ENCODE measurements at places on chromosomes 11 and 22.

DNA sequence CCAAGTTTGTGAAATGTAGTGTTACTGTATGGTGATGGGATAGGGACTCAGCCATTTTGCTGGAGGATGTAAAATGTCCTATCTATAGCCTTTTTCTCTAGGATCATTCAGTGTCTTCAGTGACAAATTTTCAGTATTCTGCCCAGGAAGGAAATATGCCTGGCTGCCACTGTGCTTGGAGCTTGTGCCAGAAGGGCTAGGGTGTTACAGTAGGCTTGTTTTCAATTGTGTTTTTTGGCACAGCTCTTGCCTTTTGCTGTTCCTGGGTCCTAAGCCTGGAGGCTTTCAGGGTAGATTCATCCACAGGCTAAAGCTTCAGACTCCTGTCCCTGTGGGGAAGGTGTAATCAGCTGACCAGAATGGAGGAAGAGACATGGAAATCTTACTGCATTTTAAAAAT, 22.0 kb upstream of the PHOX2A start:
- DNase-seq = no peak

GRCh38 chr22:44424867-44425693, 73.0 kb downstream of the RTL6 start:
- DNase-seq = no peak

DNA sequence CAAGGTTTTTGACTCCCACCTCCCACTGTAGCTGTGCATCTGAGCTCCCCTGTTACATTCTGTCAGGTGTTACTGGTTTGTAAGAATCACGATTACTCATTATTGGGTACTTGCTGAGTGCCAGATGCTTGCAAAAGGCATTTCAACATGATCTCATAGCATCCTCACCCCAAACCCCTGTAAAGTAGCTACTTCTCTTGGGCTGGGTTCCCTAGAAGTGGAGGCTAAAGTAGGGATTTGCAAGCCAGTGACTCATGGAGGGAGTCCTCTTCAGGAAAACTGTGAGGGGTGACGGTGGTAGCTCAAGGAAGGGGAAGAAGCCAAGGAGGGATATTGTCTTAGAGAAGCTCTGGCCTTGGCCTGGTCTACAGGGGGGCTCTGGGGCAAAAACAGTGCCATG, 78.6 kb downstream of the TIMP3 start:
- DNase-seq = no peak

- no peak for DNase-seq
Measured at GRCh38 chr11:119222308-119222707, 16.2 kb downstream of the CBL start.

DNA sequence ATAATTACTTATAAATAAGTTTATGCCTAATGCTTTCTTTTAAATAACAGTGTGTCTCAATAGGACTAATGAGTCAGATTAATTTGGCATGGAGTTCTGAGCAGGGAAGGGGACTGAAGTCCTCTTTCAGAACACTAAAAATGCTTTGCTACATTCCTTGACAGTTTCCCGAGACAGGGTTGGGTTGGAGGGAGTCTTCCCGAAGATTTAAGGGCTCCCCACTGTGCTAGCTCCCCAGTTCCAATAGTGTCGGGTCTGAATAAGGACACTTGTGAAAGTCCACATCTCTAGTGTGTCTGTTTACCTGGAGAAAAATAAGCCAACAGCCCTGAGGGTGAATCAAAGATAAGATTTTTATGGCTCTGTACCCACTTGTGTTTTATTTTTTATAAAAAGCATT, 41.8 kb upstream of the HSD17B12 start:
- DNase-seq = no peak

- no peak for DNase-seq
Measured at GRCh38 chr11:92811341-92811740, 158.1 kb upstream of the MTNR1B start.

- DNase-seq = peak; percentile 28
Measured at GRCh38 chr11:118051611-118052461, 25.0 kb upstream of the TMPRSS4 start.

- DNase-seq = no peak
Measured at GRCh38 chr11:70550456-70551195, 152.3 kb downstream of the CTTN start.

- DNase-seq = no peak
Measured at GRCh38 chr22:42747701-42748513, 27.2 kb upstream of the A4GALT start.

DNA sequence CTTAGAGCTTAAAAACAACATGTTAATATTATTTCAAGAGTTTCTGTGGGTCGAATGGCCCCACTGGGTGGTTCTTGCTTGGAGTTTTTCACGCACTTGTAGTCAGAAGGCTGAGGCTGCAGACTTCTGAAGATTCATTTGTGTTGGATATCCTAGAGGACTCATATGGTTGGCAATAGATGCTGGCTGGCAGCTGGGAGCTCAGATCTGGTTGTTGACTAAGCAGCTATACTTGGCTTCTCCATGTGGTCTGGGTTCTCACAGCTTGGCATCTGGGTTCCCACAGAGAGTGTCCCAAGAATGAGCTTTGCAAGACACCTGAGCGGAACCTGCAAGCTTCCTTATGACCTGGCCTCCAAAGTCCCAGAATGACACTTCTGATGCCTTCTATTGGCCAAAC, 163.9 kb upstream of the ZC3H12C start:
- no peak for DNase-seq

DNA sequence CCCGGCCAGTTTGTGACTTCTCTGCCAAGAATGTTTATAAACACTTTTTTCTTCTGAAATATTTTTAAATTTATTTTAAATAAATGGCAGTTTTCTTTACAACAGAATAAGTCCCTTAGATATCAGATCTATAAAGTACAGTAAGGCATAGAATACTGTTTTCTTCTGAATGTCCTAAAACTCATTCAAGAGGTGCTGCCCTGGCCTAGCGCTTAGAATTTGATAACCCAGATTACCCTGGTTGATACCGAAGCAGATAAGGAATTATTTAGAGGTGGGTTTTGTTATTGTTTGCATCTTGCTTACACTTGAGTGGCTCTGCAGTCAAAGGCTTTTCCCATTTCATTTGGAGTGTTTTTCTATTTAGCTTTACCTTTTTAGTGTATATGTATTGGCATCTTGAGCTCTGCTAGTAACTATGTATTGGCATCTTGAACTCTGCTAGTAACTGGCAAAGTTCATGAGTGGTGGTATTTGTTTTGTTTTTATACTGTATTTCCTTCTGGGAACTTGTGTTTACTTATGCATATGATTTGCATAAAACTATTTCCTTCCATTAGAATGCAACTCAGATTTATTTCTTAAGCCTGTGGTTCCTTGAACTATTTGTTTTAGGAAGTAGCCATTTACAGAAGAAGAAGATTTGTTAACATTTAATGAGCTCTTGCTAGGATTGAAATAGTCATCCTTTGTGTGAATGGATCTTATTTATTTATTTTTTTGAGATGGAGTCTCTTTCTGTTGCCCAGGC, 1.2 kb downstream of the ACAD8 start:
- no peak for DNase-seq

DNA sequence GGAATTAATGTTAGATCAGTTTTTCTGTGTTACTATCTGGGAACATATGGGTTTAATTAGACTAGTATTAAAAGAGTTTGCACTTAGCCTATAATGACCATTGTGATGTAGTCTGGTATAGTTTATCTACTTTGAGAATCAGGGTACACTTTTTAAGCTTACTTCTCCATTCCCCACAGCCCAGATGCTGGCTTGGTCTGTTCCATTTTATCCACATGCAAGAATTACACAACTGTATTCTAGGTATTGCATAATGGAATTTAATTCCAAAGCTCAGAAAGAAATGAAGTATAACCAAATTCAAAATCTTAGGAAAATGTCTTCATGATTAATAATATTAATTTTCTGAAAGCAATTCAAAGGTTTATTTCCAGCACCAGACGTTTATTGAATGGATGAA, 122.2 kb upstream of the PDGFD start:
- no peak for DNase-seq

DNA sequence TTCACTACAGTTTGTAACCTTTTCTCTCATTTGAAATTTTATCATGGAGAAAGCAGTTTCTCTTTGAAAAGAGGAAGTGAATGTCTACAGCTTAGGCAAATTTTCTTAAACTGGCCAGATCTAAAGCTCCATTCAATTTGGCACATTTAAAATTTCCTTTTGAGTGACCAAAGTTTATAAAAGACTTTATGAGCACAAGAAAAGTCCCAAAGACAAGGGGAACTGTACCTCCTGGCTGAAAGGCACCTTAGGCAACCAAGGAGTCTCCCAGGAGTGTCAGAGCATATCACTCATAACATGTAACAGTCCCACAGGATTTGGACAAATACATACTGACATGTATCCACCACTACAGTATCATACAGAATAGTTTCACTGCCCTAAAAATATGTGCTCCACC, 41.3 kb downstream of the NARS2 start:
- no peak for DNase-seq

- DNase-seq = no peak
Measured at GRCh38 chr11:65790902-65791650, 4.2 kb downstream of the OVOL1 start.

DNA sequence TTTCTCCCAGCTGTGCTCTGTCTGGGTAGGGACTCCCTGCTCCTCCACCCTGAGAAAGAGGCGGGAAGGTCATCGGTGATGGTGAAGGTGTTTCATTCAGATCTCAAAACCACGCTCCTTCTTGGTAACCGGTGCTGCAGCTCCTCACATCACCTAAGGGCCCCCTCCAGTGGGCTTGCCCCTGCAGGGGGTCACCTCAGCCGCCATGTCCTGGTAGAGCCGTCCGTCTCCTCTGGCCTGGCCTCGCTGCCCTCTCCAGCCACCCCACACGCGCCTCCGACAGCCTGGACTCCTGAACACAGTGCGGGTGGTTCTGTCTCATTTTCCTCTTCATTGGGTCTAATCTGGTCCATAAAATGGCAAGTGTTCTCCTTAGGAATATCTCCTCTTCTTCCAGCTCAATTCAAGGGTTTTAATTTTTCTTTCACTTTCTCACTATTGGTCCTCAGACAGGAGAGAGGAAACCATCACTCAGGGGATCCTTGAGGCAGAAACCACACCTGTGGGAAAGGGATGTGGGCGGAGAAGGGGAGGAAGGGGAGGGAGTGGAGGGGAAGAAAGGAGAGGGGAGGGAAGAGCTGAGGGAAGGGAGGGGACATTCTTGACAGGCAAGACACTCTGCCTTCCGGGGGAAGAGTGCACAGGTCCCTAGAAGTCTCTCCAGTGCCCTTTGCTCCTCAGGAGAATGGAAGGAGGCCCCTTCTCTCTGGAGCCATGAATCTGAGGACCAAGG, 1338.4 kb downstream of the TBC1D22A start:
- no peak for DNase-seq

GRCh38 chr11:66881451-66881835, 24.6 kb downstream of the LRFN4 start:
- no peak for DNase-seq

DNA sequence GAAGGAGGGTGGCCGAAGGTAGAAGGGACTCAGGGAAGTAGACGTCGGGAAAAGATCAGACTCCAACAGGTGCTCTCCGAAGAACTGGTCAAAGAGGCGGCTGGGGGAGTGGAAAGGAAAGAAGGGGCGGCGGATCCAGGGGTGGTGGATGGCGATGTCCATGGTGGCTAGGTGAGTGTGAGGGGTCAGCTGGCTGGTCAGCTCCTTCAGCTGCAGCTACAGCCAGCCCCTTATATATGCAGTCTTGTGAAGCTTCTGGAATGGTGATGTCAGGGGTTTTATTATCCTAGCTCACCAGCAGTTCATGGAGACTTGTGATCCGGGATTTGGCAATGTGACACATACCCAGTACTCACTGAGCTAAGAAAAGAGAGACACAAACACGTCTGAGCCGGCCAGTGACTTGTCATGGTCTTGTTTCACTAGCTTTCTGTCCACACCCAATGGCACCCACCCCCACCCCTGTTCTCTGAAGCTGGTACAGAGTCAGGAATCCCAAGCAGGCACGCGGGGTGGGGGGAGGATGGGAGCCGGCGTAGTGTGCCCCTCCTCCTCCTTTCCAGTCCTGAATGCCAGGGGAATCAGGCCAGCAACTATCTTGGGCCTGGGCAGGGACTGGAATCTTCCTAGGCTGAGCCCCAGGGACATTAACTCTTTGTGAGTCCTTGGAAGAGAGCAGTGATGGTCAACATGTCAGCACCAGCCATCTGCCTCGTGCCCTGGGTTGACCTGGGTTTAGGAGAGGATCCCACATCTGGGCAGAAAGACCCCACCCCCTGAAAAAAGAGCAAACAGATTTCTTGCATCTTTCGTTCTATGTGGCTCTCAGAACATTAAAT, at the start of gene CRYAB:
Gene CRYAB (minus strand): TSS at position 208 of the 839 bp plus-strand sequence. CDS start 46 bp downstream, at position 162.
- no peak for DNase-seq

GRCh38 chr22:46052331-46052771, 75.4 kb upstream of the WNT7B start:
- DNase-seq = no peak

DNA sequence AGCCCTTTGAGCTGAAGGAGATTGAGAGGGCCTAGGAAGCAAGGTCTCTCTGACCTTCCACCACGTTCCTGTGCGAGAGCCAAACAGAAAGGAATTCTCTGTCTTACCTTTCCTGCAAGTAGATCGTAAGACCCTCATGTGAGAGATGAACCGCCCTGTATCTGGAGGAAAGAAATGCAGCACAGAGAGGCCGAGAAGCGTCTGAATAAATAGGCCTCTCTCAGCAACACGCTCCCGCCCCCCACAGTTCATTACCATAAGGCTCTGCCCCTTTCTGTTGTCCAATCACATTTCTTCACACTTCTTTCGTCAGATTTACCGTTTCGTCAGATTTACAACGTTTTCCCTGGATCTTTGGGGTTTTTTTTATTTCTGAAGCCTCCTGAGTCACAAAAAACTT, 90.3 kb downstream of the BLID start:
- no peak for DNase-seq

GRCh38 chr11:73317373-73317772, 9.3 kb downstream of the ARHGEF17 start:
- no peak for DNase-seq

DNA sequence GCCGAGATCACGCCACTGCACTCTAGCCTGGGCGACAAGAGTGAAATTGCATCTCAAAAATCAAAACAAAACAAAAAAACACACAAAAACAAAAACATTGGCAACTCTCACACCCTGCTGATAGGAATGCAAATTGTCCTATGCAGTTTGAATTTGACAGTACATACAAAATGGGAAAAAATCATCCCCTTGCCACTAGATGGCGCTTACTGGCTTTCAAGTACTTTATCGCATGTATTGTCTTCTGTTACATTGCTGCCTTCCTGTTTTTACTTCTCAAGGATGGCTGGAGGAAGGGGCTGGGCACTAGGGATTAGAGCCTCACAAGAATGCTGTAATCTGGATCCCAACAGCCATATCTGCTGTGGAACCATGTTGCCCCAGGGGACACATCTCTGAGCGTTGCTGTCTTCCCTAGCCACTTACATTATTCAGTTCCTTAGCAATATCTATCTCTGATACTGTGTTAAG, 59.4 kb upstream of the A4GALT start:
- DNase-seq = no peak

GRCh38 chr22:49214976-49215375, 612.7 kb downstream of the BRD1 start:
- DNase-seq = no peak

GRCh38 chr22:42743501-42743991, 22.9 kb upstream of the A4GALT start:
- DNase-seq = no peak

GRCh38 chr11:35752115-35752514, 89.5 kb downstream of the TRIM44 start:
- DNase-seq = no peak

Data from effector CD8-positive, alpha-beta T cell (primary cell).